Vagina (tissue), 2 donors: ENCODE measurements at places on chromosomes 1 and 21.

GRCh38 chr1:168920456-168921094, 185.9 kb upstream of the ATP1B1 start:
- no peak for DNase-seq

DNA sequence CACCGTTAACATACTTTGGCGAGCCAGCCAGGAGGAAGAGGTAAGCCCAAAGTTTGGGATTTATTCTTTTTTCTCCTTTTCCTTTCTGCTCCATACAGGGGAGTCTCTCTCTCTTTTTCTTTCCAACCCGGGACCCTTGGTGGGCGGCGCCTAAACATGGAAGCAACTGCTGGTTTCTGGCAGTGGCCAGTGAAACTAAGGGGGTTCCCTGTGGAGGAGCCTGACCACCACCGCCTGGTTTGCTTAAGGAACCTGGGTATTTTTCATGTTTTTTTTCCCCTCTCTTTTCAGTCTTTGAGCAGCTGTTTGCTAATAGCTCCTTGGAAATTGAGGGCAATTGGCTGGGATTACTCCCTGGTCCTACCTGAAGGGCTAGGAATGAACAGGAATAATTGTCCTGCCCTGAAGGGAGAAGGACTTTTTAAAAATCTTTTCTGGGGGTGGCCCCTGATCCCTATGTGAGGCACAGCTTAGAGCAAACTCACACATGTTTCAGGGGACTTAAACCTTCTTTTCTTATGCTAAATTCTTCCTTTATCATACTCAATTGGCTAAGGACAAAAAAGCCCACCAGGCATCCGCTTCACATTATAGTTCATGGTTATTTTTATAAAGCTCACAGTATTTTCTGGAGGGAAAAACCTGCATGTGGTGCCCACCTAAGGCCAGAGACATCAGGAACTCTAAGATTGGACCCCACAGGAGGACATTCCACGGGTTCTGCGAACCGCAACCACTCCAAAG, 61.3 kb upstream of the PLD5 start:
- DNase-seq, result no peak

DNA sequence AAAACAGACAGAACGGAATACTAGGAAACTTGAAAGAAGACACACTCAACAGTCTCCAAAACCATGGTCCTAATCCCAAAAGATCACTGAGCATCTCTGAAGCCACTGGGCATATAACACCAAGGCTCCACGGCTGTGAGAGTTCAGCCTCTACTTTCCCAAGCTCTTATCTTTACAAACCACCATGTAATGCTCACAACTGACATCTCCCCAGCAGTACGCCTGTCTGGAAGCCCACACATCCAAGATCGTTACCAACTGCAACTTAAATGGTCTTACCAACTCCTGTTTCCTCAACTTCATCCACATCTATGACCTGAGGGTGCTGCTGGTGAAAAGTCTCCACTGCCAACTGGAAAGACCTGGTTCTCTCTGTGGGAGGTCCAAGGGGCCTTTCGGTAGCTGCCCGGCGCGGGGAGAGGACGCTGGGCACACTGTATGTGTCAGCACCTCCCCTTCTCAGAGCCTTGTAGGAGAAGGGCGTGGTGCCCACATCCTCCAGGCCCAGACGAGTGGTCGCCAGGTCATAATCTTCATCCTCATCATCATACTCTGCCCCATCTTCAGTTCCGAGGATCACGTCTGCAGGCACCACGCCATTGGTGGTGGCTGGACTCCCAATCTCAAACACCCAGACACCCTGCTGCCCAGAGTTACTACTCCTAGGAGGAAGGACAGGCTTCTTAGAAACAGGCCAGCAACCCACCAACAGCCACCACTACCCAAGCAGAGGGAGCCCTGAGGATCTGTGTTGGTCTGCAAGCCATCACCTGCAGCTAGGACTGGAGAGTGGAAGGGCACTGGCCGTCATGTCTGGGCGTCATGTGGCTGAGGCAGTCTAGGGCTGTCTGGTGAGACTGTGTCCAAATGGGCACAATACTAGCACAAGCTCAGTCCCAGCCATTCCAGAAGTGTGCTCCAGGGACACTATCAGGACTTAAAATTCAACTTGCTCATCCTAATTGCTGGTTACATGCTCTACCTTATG, 23.0 kb downstream of the NID1 start:
- DNase-seq, result no peak

- DNase-seq, result no peak
These were observed 81.8 kb downstream of the PEX14 start for GRCh38 chr1:10556430-10557005.

- no peak for DNase-seq
These were observed 53.8 kb upstream of the OLFM3 start for GRCh38 chr1:102050556-102050955.

DNA sequence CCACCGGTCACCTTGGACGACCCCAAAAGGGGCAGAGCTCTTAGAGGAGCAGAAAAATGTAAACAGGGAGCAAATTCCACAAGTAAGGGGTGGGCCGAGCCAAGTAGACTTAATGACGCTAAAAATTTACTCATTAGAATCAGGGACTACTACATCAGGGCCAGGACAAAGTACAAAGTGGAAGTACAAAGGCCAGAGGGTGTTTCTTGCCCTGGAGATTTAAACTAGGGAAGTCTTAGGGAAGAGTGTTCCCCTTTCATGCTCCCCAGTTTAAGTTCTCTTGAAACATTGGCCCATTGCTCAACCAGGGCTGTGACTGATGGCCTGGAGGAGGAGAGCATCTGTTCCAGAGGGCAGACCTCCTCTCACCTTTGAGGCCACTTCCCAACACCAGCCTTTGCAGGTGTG, 48.6 kb downstream of the BACH1 start:
- no peak for DNase-seq

DNA sequence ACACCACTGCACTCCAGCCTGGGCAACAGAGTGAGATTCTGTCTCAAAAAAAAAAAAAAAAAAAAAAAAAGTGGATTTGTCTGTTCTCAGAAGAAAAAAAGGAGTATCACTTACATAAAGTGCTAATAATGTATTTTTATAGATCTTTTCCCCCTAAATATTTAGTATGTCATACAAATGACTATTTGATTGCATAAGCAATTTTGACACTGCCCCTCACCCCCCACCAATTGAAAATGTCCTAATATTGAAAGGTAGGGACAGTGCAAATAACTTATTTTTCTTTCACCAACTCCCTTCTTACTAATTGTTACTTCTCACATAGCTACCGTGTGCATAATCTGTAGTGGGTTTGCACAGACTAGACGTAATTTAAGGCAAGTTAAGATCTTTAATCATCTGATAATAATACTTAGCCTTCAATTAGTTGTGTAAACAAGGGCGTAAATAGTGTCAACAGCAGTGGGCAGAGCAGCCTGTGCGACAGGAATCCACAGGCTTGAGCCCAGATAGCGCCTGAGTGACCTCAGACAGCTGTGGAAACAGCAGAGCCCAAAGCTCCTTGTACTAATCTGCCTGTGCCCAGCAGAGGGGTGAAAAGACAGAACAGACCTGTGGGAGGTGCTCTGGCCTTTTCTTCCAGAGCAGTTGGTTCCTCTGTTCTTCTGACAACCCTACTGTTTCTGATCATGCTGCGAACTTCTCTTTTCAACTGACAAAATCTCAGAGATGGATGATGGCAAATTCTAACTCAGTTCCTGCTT, 4.5 kb upstream of the IER5 start:
- DNase-seq, result no peak

DNA sequence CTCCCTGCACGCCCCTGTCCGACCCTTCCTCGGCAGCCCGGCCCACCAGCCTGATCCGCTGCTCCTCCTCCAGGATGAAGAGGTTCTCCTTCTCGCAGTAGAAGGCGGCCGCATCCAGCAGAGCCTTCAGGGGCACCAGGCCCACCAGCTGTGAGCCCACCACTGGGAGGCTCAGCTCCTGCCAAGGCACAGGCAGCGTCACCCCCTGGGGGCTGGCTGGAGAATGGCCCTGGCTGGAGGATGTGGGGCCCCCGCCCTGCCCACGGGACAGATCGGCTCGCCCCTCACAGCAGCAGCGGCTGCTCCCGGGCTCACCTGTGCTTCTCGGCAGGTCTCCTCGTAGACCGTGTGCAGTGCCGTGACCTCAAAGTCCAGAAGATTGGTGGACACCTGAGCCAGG, 5.3 kb downstream of the FTCD start:
- DNase-seq, result no peak

GRCh38 chr1:51345300-51345687, 14.9 kb upstream of the TTC39A start:
- no peak for DNase-seq

- DNase-seq, result no peak
These were observed 251.9 kb downstream of the SDCCAG8 start for GRCh38 chr1:243507672-243508302.

GRCh38 chr1:240743705-240744104, 131.8 kb upstream of the GREM2 start:
- no peak for DNase-seq

DNA sequence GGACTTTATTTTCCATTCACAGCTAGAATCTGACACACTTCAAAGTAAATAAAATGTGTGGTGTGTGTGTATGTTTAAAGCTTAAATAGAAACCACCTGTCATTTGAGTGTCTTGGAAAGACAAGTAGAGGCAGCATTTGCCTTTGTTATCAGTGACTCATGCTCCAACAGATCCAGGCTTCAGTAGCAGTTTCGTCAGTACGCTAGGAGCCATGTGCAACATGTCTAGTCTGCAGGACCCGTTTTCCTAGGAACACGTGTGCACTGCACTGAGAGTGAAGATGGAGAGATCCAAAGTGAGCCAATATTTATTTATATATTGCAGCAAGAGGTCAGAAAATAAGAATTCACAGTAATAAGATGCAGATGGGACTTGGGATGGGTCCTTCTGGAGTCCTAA, 41.8 kb downstream of the SGIP1 start:
- no peak for DNase-seq

GRCh38 chr21:22597660-22598255, 1599.5 kb downstream of the NCAM2 start:
- no peak for DNase-seq

- no peak for DNase-seq
These were observed 112.0 kb upstream of the ADAMTS5 start for GRCh38 chr21:27078915-27079314.

- DNase-seq, result no peak
These were observed 143.3 kb downstream of the DYRK1A start for GRCh38 chr21:37509802-37510393.

DNA sequence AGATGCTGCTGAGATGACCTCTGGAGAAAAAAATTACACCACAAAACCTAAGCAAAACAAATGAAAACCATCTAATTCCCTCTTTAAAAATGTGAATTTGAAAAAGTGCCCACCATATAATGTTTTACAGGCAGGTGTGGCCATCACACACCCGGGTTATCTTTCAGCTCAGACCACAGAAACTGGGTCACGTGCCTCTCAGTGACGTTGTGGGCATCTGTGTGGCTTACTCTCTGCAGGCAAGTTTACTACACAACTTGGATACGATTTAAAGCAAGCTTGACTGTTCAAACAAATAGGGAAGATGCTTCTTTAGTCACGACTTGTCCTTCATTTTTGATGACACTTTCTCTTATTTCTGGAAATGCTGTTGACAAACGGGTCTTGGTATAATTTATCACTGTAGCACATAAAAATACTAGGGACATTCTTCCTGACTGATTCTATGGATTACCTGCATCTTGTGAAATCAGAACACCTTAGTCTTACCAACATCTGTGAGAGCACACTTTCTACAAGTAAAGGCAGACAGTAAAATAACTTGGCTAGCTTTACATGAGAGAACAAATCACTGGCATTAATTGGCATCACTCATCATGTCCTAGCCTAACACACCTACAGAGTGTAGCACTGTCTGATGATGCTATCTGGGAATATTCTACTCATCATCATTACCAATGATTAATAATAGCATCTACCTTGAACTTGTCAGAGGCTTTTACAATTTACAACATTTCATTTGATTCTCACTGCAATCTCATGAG, 89.3 kb upstream of the EDEM3 start:
- no peak for DNase-seq

DNA sequence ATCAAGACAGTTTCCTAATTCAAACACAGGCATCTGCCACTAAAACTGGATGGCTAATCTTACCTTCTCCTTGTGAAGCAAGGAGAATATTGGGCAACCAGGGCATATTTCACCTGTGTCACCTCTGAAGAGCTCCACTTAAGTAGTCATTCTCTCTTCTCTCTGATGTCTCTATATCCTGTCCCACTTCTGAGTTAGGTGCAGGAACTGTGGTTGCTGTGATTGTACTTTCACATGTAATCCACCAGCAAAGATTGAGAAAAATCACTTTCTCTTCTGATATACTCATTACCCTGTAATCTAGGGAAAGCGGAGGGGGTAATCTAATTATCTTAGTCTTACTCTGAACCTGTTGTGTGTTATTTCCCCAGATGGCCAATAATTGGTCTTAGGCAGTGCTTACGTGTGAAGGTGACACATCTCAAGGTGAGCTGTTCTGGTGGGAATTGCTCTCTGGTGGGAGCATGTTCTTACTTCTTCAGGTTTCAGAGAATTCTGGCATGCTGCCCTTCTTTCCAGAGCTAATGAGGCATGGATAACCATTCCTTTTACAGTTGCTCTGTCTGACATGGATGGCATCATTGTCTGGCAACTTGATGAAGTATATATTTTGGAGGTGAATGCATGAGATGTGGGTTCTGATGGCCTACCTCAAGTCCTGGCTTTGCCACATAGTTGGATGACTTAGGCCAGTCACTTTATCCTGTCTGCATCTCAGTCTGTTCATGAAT, 12.0 kb downstream of the XCL2 start:
- no peak for DNase-seq

DNA sequence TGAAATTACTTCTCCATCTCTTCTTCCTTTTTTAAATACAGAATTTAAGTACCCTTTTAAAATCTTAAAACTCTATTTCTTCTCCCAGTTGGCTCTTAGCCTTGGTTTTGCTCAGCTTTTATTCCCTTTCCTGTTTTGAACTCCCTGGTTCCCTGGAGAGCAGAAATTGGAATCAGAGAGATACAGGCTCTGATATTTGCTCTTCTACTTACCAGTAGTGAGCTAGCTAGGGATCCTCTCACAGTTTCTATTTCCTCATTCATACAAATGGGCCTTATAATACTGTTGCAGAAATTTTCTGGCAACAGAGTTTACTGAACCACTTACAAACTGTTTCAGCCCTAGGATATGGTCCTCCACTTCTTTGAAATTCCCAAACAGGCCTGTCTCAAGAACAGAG, 606.3 kb downstream of the NUF2 start:
- DNase-seq, result no peak
